ENCODE measurements at places on chromosomes 3 and 15.

DNA sequence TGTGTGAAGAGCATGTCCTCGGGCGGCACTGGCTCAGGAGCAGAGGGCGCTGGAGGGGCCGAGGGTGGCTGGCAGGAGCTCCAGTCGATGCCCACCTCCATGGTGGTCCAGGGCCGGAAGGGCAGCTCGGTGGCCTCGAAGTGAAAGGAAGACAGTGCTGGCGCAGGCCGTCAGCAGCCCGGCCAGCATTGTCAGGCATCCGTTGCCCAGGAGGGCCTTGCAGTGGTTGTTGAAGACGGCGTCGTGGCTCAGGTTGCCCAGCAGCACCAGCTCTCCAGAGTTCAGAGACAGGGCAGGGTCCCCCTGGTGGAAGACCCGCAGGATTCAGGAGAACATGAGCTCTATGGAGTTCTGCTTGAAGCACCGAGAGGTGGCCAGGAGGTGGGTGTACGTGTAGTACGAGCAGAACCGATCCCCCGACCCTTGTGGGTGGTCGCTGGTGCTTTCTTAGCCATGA lies 16.5 kb upstream of the SIAH2 start:
- no peak for DNase-seq

DNA sequence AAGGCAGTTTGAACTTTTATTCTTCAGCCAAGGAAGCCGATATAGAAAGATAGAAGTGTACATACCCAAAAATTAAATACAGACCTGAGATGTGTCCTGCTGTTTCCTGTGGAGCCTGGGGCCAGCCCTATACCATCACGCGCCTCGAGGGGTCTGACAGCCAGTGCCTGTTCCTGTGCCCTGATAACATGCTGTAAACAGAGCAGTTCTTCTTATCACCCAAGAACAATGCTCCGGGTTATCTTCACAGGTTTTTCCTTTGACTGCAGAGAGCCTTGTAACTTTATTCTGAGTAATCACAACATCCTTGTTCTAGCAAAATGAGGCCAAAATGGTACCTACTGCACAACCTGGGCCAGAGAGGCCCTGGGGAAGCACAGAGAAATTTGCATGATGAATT lies 289.7 kb upstream of the CHRM5 start:
- no peak for DNase-seq

GRCh38 chr15:54082836-54083492 lies 104.7 kb downstream of the UNC13C start:
- DNase-seq, result no peak

- DNase-seq, result no peak
Measured at GRCh38 chr15:45529613-45530012, 7.1 kb upstream of the SLC30A4 start.

GRCh38 chr3:55910543-55910942 lies 423.4 kb upstream of the WNT5A start:
- DNase-seq, result no peak

- DNase-seq, result no peak
Measured at GRCh38 chr3:134375582-134376384, 1.5 kb upstream of the AMOTL2 start.

GRCh38 chr3:94066506-94067500 lies 3.9 kb downstream of the NSUN3 start:
- DNase-seq, result no peak

- DNase-seq, result no peak
Measured at GRCh38 chr3:59566481-59566975, 516.7 kb upstream of the CFAP20DC start.

DNA sequence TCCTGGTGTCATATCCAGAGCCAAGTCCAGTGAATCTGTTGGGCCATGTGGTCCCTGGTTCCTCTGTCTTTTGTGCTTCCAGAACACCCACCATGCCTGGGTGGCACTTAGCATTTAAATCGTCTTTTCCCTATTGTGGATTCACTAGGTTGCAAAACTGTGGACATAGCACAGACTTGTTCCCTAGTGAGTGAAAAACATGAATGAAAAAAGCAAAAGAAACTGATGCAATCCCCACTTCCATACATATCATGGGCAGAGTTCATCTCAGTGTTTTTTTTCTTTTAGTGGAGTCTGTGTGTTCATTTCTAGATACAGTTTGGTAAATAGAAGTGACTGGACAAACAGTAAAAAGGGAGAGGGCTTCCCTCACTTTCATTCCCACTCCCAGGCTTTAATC lies 170.5 kb downstream of the SLCO3A1 start:
- DNase-seq, result no peak

GRCh38 chr3:55828712-55829111 lies 341.6 kb upstream of the WNT5A start:
- DNase-seq, result no peak

DNA sequence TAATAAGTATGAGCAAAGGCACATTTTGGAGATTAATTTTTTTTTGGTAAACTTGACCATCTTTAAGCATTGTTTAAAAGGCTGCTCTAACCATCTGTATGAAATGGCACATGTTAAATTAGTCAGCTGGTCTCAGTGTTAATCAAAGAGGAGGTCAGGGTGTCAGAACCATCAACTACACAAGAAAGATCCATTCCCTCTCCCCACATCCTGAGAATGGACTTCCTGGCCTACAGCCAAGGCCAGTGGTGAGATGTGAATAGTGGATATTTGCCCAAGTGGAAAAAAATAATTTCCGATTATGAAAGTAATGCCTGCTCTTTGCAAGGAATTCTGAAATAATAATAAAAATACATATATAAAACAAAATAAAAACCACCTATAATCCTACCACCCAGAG lies 641.7 kb downstream of the NR2F2 start:
- no peak for DNase-seq

- no peak for DNase-seq
Measured at GRCh38 chr3:31926543-31926942, 54.5 kb downstream of the OSBPL10 start.

DNA sequence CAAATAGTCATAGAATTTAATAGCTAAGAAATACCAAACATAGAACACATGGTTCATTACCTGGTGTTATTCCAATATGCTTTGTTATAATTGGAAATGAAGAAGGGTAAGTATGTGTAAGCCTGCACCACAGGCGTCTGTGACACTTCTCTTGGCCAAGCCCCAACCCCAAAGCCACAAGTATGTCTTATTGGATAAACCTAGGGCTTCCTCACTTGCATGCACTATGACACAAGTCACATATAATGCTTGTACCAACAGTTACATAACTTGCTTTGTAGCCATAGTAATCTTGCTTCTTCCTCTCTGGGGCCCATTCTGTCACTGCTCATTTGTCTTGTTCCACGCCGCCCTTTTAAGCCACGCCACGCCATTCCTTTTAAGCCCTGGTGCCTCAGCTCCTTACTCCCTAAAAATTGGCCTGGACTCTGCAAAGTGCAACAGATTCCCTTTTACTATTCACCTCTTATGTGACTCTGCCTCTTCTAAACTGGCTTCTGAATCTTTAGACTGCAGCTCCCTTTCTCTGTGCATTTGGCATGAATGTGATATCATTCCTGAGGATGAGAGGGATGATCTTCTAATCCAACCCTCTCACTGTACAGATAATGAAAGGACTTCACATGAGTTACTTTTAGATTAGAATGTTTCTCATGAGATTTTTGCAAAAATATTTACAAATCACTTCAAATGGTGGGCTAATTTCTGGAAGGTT lies 48.1 kb upstream of the EPHA3 start:
- no peak for DNase-seq

DNA sequence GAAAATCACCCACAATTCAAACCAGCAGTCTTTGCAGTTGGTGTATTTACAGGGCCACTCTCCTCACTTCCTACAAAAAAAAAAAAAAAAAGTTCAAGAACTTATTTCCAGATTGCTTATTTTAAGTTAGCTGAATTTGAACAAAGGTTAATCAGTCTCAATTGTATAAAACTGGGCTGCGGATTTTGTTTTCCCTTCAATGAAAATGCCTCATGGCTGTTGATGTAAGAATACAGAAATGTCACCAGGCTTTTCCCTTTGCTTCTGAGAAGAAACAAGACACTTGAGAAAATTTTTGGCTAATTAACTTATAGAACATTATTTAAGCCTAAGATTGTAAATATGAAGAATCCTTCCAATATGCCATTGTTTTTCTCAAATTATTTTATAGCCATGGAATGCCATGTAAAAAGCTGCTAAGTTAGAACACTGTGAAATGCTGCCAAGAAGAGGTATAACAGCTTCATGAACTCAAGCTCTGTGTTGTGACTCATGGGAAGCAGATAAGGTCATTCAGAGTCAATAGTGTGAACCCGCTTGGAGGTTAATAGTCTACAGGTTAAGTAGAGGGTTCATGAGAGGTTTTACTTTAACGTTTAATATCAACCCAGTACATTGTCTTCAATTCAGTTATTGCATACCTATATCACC lies 84.3 kb upstream of the ABI3BP start:
- DNase-seq, result no peak

- DNase-seq, result no peak
Measured at GRCh38 chr3:146160964-146161662, at the start of gene PLOD2. TSS of gene PLOD2 (minus strand) at chr3:146161184. CDS start at chr3:146160989, 195 bp downstream.

GRCh38 chr3:113268311-113268710 lies 57.0 kb downstream of the BOC start:
- DNase-seq, result no peak

DNA sequence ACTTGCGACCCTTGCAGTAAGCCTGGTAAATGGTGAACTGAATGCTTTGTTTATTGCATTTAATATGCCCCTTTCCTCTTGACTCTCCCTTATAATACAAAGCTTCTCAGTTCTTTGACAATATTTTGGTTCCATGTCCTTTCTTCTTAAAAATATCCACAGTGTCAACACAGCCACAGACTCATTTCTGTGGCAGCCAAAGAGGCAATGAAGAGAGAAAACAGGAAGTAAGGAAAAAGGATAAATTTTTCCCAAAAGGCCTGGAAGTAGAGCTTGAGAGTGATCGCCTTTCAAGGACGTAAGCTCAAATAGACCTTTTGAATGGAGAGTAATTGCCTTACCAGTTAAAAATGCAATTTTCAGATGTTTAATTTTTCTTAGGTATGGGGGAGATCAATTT lies 59.4 kb downstream of the PEX5L start:
- no peak for DNase-seq

DNA sequence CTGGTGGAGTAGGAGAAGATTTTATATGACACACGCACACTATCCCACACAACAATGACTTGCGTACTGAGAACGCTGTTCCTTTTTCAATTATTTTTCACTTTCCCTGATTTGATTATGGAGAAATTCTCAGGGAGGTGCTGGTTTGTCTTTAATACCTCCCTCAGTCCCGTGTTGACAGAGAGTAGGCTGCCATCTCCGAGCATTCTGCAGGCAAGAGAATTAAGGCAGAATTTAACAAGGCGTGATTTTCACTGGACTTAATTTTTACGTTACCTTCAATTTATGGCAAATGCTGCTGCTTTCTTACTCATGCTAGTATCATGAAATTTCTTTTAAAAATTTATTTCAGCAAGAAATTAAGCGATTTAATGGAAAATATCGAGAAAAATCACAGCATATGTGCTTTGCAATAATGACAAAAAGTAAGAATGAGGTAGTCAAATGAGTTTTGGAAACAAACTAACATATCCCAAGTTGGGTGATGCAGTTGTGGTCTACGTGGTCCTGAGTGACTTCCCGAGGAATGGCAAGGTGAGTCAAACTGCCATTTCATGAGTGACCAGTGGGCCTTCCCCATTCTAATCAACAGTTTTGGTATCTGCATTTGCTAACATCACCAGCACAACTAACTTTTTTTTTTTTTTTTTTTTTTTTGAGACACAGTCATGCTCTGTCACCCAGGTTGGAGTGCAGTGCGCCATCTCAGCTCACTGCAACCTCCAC lies 16.9 kb downstream of the DNASE1L3 start:
- DNase-seq, result no peak

DNA sequence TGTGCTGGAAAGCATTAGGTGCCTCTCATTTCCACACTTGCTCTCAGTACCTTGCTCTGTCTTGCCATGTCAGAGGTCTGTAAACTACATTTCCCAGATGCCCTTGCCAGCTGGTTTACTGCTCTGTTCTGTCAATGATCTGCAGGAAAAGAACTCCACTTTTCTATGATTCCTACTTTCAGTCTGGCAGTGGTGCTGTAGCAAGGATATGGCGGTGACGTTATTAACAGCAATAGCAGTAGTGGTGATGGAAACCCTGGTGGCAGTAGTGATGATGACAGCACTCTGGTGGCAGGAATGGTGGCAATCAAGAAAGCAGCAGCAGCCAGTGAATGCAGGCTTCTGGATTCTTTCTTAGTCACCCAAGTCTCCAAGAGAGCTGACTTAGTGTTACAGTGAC lies 665.2 kb downstream of the DIPK2A start:
- DNase-seq, result no peak

DNA sequence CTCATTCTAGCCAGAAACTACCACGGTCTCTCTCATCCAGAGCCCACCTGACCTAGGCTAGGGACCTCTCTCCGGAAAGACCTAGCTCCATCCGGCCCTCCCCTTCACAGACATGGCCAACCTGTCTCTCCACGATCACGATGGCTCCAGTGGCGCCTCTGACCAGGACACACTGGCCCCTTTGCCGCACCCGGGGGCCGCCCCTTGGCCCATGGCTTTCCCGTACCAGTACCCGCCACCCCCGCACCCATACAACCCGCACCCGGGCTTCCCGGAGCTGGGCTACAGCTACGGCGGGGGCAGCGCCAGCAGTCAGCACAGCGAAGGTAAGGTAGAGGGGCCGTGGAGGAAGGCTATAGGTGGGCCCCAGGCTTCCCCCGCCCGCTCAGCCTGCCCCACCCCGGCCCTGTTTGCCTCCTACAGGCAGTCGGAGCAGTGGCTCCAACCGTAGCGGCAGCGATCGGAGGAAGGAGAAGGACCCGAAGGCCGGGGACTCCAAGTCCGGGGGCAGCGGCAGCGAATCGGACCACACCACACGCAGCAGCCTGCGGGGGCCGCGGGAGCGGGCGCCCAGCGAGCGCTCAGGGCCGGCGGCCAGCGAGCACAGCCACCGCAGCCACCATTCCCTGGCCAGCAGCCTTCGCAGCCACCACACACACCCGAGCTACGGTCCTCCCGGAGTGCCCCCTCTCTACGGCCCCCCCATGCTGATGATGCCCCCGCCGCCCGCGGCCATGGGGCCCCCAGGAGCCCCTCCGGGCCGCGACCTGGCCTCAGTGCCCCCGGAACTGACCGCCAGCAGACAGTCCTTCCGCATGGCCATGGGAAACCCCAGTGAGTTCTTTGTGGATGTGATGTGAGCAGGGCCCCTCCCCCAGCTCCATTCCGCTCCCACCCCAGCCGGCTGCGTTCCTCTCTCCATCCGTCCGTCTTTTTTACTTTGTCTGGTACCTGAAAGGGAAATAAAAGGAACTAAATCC lies 4.5 kb upstream of the AP2M1 start:
- DNase-seq, result no peak

GRCh38 chr15:90019611-90020010 lies 18.5 kb downstream of the ZNF710 start:
- no peak for DNase-seq

- DNase-seq, result no peak
Measured at GRCh38 chr3:32428092-32429068, 36.7 kb downstream of the CMTM7 start.

GRCh38 chr3:145798007-145798406 lies 363.0 kb downstream of the PLOD2 start:
- DNase-seq, result no peak

- no peak for DNase-seq
Measured at GRCh38 chr3:127556565-127556964, 34.0 kb downstream of the TPRA1 start.

- no peak for DNase-seq
Measured at GRCh38 chr3:192273697-192274010, 453.7 kb downstream of the FGF12 start.
